ENCODE measurements at places on chromosomes 4 and X.

DNA sequence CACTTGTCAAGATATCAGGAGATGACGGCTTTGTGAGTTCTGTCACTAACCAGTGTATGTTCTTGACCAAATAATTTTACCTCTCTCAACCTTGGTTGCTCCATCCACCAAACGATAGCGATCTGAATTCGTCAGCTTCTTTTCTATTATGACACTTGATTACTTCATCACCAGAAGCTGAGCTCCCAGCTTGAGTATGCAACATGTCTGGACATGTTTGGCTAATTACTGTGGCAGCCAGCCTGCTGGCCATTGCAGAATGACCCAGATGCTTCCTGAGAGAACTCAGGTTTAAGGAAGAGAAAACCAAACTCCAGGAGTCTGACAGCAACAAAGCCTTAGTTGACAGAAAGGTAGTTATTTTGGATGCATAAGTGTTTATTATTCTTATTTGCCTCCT is 46.4 kb upstream of the PARM1 start:
- DNase-seq: no peak

- no peak for DNase-seq
Measured at GRCh38 chr4:109266891-109267290, 35.6 kb downstream of the COL25A1 start.

GRCh38 chr4:148375584-148375983 is 66.6 kb downstream of the NR3C2 start:
- DNase-seq: no peak

DNA sequence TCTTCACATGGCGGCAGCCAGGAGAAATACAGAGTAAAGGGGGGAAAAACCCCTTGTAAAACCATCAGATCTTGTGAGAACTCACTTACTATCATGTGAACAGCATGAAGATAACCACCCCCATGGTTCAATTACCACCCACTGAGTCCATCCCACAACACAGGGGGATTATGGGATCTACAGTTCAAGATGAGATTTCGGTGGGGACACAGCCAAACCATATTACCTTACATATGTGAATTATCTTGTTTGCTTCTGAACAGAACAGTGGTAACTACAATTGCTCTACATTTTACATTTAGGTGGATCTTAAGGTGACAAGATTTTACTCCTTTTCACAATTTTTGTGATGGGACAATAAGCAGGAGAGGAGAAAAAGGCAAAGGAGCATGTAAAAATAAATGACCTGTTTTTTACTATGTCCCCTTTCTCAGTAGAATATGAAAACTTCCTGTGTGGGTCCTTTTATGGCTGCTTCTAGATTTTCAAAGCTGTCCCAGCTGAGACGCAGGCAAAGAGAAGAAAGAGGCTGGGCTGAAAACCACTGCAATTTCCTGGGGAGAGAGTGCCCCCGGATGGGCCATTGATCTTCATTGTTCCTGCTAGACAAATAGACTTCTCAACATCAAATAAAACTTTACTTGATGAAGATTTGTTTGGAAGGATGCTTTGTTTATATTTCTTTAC is 45.9 kb upstream of the PGM2 start:
- no peak for DNase-seq

- DNase-seq: no peak
Measured at GRCh38 chr4:46820154-46820553, 88.9 kb downstream of the COX7B2 start.

- DNase-seq: no peak
Measured at GRCh38 chr4:15270201-15270600, 157.6 kb upstream of the C1QTNF7 start.

DNA sequence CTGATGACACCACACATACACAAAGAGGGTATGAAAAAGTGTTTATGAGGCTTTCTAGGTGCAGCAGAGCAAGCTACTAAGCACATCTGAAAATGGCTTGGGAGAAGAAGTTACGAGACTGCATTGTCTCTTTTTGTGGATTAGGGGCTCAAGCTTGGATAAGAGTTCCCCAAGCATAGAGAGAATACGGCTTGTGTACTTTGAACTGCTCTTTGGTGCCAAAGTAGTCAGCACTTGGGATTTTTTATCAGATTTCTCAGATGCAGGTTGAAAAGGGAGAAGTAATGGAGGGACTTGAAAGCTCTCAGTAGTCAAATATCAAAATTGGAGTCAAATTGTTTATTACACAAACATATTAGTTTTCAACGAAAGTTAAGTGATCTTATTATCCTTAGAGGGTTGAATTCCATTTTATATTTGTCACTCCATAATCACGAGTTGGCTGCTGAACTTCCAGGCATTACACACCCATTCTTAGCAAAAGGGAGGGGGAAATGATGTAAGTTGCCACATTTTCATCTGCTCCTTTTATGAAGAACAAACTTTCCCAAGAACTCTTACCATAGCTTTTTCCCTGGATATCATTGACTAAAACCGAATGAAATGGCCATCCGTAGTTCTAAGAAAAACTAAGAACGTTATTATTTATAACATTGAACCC is 1904.9 kb downstream of the PCDH7 start:
- DNase-seq: no peak

- no peak for DNase-seq
Measured at GRCh38 chr4:48134081-48134480, at the start of gene TXK. TSS of gene TXK (minus strand) at chr4:48134250. CDS start at chr4:48134170, 80 bp downstream.

DNA sequence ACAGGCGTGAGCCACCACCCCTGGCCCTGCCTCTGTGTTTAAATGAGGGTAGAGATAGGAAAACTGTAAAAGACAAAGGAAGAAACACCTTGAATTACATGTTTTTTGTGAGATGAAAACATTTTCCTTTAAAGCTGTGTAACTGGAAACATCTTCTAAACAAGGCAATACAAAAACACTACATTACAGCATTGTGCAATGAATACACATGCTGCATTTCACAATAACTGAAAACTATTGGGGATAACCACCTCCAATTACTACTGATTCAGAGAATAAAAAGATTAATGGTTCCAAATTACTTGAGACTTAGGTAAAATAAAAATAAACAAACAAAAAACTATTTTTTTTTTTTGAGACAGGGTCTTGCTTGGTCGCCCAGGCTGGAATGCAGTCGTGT is 7.6 kb upstream of the OGT start:
- no peak for DNase-seq

GRCh38 chrX:45619290-45619689 is 418.6 kb upstream of the DIPK2B start:
- no peak for DNase-seq

- DNase-seq: no peak
Measured at GRCh38 chrX:10769195-10769594, 148.8 kb upstream of the MID1 start.

GRCh38 chrX:121456315-121456714 is 408.9 kb downstream of the GLUD2 start:
- no peak for DNase-seq

DNA sequence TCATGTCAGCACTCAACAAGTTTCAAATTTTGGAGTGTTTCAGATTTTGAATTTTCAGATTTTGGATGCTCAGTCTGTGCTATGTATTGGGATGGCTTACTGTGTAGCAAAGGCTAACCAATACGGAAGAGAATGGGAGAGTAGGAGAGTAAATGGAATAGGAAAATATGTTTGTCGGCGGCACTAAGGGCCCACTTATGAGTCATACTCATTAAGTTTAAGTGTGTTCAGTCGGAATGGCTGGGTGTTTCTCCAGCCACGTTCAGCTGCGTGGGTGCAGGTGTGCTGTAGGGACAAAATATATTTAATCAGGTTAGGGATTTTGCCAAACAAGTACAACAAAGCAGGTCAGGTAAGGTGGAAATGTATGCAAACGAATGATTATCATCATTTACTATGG is 13.6 kb downstream of the FTHL17 start:
- DNase-seq: no peak

DNA sequence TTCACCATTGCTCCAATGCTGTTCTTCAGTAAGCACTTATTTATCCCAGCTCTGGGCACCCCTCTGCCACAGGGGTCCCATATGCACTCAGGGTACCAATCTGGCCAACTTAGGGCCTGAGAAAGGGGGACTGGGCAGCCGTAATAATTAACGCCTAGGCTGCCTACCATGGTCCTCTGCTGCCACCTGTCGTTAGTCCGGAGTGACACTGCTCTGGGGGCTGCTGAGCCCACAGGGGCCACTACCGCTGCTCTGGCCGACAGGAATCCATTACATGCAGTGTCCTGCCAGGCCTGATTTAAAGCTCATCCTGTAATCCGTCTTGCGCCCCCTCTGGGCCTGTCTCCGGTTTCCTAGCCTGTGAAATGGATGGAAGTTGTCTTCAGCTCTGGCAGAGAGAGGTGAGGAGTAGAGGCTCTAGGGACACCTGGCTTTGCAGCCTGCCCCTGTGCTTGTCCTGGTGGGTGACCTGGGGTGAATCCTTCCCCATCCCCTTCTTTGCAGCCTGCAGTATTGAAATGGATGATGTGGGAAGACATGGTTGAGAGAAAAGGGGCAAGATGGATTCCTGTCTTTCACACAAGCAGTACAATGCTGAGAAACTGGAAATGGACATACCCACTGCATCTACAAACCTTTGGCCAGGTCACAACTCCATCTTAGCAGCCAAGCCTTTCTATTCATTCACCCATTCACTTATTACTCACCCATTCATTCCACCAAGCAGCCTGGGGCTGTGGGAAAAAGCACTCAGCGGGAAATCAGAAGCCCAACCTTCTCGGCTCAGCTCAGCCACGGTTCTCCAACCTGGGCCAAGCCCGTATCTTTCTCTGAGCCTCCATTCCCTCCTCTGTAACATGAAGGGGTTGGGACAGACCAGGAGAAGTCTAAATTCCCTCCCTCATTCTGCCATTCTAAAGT is 116.3 kb upstream of the NALF2 start:
- DNase-seq: peak; percentile 13

DNA sequence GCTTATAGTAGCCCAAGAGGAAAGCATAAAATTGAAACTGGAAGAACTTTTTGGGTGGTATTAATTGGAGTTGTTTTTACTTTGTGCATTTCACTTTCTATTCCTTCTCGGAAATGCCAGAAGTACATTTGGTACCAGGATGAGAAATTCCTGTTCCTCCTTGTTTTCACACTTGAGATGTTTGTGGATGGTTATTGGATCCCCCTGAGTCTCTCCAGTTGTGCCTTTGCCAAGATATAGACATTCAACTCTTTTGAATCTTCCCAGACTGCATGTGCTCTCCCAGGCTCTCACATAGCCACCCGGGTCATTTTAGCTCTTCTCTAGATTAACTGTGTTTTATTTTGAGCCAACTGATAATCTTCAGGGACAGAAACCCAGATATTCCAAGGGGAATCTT is 120.5 kb downstream of the AFF1 start:
- no peak for DNase-seq

DNA sequence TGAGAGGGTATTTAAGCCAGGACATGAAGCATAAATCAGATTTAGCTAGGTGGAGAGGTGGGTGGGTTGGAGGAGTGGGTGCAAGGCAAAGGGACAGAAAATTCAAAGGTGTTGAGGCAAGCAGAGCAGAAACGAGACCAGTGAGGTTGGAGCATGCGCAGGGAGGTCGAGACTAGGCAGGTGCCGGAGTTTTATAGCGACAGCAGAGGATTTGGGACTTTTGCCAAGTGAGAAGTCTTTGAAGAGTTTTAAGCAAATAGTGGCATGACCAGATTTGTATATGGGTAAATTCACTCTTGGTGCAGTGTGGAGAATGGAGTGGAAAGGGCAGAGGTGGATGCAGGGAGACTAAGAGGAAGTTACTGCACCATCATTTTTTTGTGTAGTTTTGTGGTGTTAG is 107.0 kb upstream of the TLR2 start:
- DNase-seq: no peak

DNA sequence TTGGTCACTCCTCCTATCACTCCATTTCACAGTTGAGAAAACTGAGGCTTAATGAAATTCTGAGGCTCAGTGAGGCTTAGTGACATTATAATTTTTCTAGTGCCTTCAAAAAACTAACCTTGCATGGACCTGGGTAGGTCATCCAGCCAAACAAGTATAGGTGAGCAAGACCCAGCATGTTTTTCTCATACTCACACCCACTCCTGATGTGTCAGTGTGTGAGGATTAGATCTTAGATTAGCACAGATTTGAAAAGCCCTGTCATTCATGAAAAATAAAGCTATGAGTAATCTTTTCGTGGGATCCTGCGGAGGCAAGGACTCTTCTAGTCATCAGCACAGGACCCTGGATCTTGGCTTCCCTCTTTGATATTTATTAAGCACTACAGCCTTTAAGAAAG is 146.7 kb downstream of the CHIC2 start:
- DNase-seq: no peak

- no peak for DNase-seq
Measured at GRCh38 chr4:153520227-153520626, 54.1 kb downstream of the TMEM131L start.

GRCh38 chrX:95629737-95630136 is 1054.9 kb upstream of the DIAPH2 start:
- DNase-seq: no peak

DNA sequence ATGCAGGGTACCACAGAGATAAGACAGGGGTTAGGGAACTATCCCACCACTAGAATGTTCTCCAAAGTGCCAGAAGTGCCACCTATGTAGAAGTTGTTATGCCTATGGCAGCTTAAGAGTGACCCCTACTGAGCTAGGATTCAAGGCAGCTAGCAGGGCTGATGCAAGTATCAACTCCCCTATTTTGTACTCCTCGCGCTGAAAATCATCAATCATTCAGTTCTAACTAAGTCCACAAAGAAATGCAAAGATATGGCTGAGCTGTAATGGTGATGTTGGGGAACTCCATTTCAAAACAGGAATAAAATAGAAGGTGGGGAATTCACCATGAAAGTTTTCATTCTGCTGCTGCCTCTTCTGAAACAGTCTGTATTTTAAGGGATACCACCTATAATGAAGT is 13.8 kb downstream of the ACSL4 start:
- no peak for DNase-seq

- DNase-seq: no peak
Measured at GRCh38 chr4:34464196-34464595, 1780.1 kb downstream of the ARAP2 start.

GRCh38 chrX:148947399-148947975 is 447.1 kb downstream of the AFF2 start:
- no peak for DNase-seq

DNA sequence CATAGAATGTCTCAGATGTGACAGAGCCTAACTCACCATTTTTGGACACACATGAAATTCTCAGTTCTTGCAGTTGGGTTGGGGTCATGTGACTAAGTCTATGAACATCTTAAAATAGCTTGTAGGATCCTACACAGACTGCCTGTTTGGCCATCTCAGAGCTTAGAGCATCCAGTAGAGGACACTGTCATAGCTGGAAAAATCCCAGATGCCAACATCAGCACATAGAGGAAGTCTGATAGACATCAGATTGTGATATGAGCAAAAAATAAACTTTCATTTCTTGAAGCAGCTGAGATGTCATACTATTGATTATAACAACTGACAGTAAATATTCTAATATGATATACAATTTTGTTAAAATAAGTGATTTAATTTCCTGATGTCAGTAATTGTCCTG is 207.1 kb downstream of the TRAM1L1 start:
- no peak for DNase-seq

- peak; percentile 64 for DNase-seq
Measured at GRCh38 chr4:55947912-55948725, 626 bp upstream of the CEP135 start.
